ENCODE measurements at places on chromosomes 3 and 15. TPM values are rescaled to one million over a fixed set of nuclear protein-coding genes. Genes with fewer than 3 reads are reported as not detected.
A peak's percentile ranks its signal among the peaks of the same experiment; 100 is the strongest.

The NR2E3 gene
- total RNA-seq: 0.67 TPM

The CYP1A2 gene
- not detected for total RNA-seq

The MED12L gene
- total RNA-seq: 0.45 TPM

The ADAMTSL3 gene
- total RNA-seq: 8.7 TPM

The ALDH1A2 gene
- 5.4 TPM for total RNA-seq

DNA sequence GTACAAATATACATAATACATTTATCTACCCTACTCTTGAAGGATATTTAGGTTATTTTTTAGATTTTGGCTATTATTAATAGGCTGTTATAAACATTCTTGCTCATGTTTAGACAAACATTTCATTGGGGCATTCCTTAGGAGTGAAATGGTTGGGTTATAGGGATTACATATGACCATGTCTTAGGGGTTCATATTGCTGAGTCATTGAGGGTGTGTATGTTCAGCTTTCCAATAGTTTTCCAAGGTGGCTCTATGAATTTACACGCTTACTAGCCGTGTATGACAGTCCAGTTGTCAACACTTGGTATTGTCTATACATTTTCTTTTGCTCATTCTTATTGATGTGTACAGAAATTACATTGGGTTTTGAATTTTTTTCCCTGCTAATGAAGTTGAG lies 125.8 kb downstream of the OXSM start:
- DNase-seq: no peak

- peak; percentile 33 for DNase-seq
Observed at GRCh38 chr3:129424185-129424841, 4.1 kb downstream of the EFCAB12 start.

DNA sequence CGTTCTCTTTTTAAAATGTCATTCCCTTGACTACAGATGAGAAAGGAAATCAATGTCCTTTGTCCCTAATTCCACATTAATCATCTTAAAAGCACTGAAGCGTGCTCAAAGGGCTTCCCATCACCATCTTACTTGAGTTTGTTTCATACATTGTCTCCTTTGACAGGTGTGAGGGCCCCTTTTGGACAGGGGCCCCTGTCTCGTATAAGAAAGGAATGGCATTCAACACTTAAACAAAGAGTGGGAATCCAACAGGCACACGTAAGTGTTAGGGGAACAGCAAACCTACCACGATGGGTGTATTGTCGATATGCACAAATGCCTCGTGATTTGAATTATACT lies 5.0 kb downstream of the SSUH2 start:
- no peak for DNase-seq

GRCh38 chr15:50415752-50416404 lies 8.3 kb upstream of the USP8 start:
- DNase-seq: no peak

GRCh38 chr3:16181361-16181760 lies 6.9 kb downstream of the GALNT15 start:
- peak; percentile 52 for DNase-seq

GRCh38 chr3:1269808-1270207 lies 177.0 kb downstream of the CNTN6 start:
- no peak for DNase-seq

- no peak for DNase-seq
Observed at GRCh38 chr15:82072926-82073537, 27.2 kb upstream of the MEX3B start.

GRCh38 chr3:52084954-52085680 lies 28.7 kb upstream of the DUSP7 start:
- no peak for DNase-seq

Measured in left colon (tissue), 2 donors.